CD4-positive, alpha-beta memory T cell (primary cell): ENCODE measurements at places on chromosomes 4 and X. TPM values are rescaled to one million over a fixed set of nuclear protein-coding genes. Genes with fewer than 3 reads are reported as not detected.

- no peak for DNase-seq
- H3K27ac ChIP-seq = no peak overlapping the region
- H3K27me3 ChIP-seq = no peaks in the 10 kb centered on the region
- no peaks in the 10 kb centered on the region for H3K36me3 ChIP-seq
- peaks cover 14% of the 10 kb centered on the region for H3K4me1 ChIP-seq
- H3K4me3 ChIP-seq = no peak overlapping the region
These were observed 40.1 kb downstream of the TET2 start for GRCh38 chr4:105186701-105187161.

- H3K36me3 ChIP-seq = no peaks in the 10 kb centered on the region
- no peaks in the 10 kb centered on the region for H3K4me1 ChIP-seq
- DNase-seq = no peak
- no peaks in the 10 kb centered on the region for H3K27me3 ChIP-seq
These were observed 44.7 kb upstream of the IGFBP7 start for GRCh38 chr4:57154926-57155325.

- H3K36me3 ChIP-seq = no peaks in the 10 kb centered on the region
- no peak for DNase-seq
- H3K27ac ChIP-seq = no peak overlapping the region
- H3K27me3 ChIP-seq = no peaks in the 10 kb centered on the region
- H3K4me1 ChIP-seq = no peaks in the 10 kb centered on the region
These were observed 26.7 kb upstream of the BMP2K start for GRCh38 chr4:78749258-78749971.

DNA sequence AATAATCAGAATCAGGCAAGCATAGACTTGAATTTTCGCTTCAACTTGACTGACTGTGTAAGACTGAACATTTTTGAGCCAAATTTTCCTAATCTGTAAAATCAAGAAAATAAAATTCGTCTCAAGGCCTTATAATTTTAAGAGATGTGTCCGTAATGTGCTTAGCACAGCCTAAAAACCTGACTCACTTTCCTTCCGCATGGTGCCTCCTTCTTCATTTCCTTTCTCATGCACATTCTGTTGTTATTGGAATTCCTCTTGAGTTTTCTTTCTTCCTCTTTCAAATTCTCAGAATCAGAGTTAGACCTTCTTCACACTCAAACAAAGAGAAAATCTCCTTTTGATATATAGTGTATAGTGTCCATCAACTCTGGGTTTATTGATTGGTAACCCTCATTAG lies 208.9 kb upstream of the SLIT2 start:
- H3K36me3 ChIP-seq = no peaks in the 10 kb centered on the region
- no peak overlapping the region for H3K27ac ChIP-seq
- H3K4me1 ChIP-seq = no peaks in the 10 kb centered on the region
- no peaks in the 10 kb centered on the region for H3K27me3 ChIP-seq
- DNase-seq = no peak
- H3K4me3 ChIP-seq = no peak overlapping the region

- no peak overlapping the region for H3K27ac ChIP-seq
- H3K4me1 ChIP-seq = no peaks in the 10 kb centered on the region
- H3K36me3 ChIP-seq = no peaks in the 10 kb centered on the region
- no peak for DNase-seq
- no peaks in the 10 kb centered on the region for H3K27me3 ChIP-seq
These were observed 75.9 kb downstream of the NAA11 start for GRCh38 chr4:79249881-79250503.

- H3K4me3 ChIP-seq = no peak overlapping the region
- DNase-seq = no peak
- no peaks in the 10 kb centered on the region for H3K4me1 ChIP-seq
- no peak overlapping the region for H3K27ac ChIP-seq
- H3K36me3 ChIP-seq = no peaks in the 10 kb centered on the region
These were observed 124.6 kb downstream of the NDST3 start for GRCh38 chr4:118158763-118159375.

GRCh38 chrX:97797076-97797475 lies 913.4 kb downstream of the RPA4 start:
- H3K27ac ChIP-seq = no peak overlapping the region
- no peak overlapping the region for H3K4me3 ChIP-seq
- H3K4me1 ChIP-seq = no peaks in the 10 kb centered on the region
- no peak for DNase-seq
- no peaks in the 10 kb centered on the region for H3K36me3 ChIP-seq

DNA sequence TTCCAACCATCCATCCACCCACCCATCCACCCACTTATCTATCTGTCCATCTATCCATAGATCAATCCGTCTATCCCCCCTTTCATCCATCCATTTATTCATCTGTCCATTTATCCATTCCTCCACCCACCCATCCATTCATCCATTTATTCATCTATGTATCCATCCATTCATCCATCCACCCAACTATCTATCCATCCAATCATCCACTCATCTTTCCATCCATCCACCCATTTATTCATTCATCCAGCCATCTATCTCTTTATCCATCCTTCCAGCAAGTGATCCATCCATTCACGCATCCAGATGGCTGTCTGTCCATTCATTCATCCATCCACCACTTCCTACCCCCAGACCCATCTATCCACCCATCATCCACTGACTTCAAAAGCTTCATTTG lies 84.0 kb upstream of the CD99 start:
- no peak for DNase-seq
- no peaks in the 10 kb centered on the region for H3K27me3 ChIP-seq
- peaks cover 35% of the 10 kb centered on the region for H3K4me1 ChIP-seq
- H3K36me3 ChIP-seq = peaks cover 8% of the 10 kb centered on the region
- no peak overlapping the region for H3K27ac ChIP-seq
- H3K4me3 ChIP-seq = no peak overlapping the region

GRCh38 chrX:68940601-68941000 lies 111.8 kb downstream of the EFNB1 start:
- no peaks in the 10 kb centered on the region for H3K27me3 ChIP-seq
- H3K27ac ChIP-seq = no peak overlapping the region
- no peaks in the 10 kb centered on the region for H3K36me3 ChIP-seq

DNA sequence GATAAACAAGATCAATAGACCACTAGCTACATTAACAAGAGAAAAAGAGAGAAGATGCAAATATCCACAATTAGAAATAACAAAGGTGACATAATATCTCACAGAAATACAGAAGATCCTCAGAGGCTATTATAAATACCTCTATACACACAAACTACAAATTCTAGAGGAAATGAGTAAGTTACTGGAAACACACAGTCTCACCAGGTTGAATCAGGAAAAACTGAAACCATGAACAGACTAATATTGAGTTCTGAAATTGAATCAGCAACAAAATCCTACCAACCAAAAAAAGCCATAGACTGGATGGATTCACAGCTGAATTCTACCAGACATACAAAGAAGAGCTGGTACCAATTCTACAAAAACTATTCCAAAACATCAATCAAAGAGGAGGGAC lies 211.8 kb upstream of the CPEB2 start:
- no peaks in the 10 kb centered on the region for H3K4me1 ChIP-seq
- no peaks in the 10 kb centered on the region for H3K36me3 ChIP-seq
- H3K27me3 ChIP-seq = no peaks in the 10 kb centered on the region
- no peak overlapping the region for H3K4me3 ChIP-seq
- H3K27ac ChIP-seq = no peak overlapping the region
- no peak for DNase-seq

- H3K4me3 ChIP-seq = no peak overlapping the region
- H3K36me3 ChIP-seq = no peaks in the 10 kb centered on the region
- H3K27ac ChIP-seq = no peak overlapping the region
- no peak for DNase-seq
- no peaks in the 10 kb centered on the region for H3K4me1 ChIP-seq
These were observed 23.5 kb upstream of the SPINK2 start for GRCh38 chr4:56844802-56845580.

DNA sequence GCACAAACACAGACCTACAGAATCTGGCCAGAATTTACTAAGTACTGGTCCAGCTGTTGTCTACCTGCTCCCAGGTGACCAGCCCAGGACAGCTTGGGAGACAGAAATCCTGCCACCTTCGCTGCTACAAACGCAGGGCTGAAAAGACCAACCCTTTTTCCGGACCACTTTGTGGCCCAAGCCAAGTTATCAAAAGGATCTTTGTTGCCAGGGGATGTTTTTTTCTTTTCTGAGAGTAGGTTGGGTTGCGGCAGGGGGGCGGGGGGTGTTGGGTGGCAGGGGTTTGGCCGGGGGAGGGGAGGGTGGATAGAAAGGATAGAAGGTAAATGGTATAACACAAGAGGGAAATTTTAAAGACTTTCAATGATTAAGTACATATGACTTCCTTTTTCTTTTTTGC lies 63.4 kb downstream of the STOX2 start:
- H3K27ac ChIP-seq = no peak overlapping the region
- H3K36me3 ChIP-seq = no peaks in the 10 kb centered on the region
- no peak for DNase-seq

DNA sequence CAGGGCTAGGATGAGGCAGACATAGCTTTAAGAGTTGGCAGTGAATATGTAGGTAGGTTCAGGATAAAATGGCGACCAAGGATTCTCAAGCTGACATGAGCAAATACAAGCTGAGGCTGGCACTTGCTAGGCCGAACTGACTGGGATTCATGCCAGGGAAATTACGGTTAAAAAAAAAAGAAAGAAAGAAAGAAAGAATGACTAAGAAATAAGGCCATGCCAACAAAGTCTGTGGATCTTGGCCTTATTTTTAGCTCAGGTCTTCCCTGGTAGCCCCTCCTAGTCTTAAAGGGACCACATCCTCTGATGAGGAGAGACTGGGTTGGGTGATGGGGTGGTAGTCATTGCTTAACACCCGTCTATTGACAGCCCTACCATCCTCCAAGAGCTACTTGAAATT lies 64.4 kb upstream of the KLHL13 start:
- no peak overlapping the region for H3K27ac ChIP-seq
- DNase-seq = no peak
- H3K4me3 ChIP-seq = no peak overlapping the region
- H3K27me3 ChIP-seq = no peaks in the 10 kb centered on the region
- no peaks in the 10 kb centered on the region for H3K36me3 ChIP-seq

- H3K27me3 ChIP-seq = no peaks in the 10 kb centered on the region
- DNase-seq = no peak
- no peak overlapping the region for H3K4me3 ChIP-seq
- H3K36me3 ChIP-seq = no peaks in the 10 kb centered on the region
These were observed 22.0 kb downstream of the NDNF start for GRCh38 chr4:121050300-121050699.

- DNase-seq = no peak
- no peak overlapping the region for H3K27ac ChIP-seq
- H3K4me3 ChIP-seq = no peak overlapping the region
- H3K36me3 ChIP-seq = no peaks in the 10 kb centered on the region
- H3K27me3 ChIP-seq = no peaks in the 10 kb centered on the region
- H3K4me1 ChIP-seq = no peaks in the 10 kb centered on the region
These were observed 25.6 kb downstream of the ATP10D start for GRCh38 chr4:47510506-47511143.

- H3K36me3 ChIP-seq = peaks cover 34% of the 10 kb centered on the region
- H3K27ac ChIP-seq = no peak overlapping the region
- DNase-seq = no peak
- H3K4me1 ChIP-seq = no peaks in the 10 kb centered on the region
- no peaks in the 10 kb centered on the region for H3K27me3 ChIP-seq
These were observed 41.3 kb downstream of the HTT start for GRCh38 chr4:3115637-3116270.

DNA sequence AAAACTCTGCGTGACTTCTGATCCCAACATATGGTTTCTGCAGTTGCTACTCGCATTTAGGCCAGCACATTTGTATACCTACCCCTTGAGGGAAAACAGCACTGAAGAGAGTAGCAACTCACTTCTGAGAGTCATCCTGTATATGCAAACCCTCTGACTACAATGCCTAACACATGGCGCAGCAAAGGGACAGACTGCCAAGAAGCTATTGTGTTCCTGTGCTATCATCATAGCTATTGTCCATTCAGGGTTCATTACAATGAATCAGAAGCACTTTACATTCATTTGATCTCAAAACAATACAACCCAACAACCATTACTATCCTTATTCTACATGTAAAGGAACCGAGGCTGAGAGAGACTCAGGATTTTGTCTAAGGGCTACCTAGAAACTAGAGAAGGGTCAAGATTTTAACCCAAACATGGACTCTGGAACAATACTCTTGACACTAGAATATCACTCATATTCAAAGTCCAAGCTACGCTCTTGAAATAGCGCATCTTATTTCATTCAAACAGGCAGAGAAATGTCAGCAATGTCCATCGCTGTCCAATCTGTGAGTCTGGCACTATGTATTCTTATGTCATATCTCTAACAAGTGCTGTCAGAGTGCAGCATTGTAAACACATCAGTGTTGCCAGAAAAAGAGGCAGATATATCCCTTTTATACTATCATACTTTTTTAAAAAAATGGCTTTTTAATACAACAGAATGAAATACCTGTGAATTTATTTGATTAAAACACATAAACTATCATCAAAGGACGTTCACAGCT lies 173.6 kb downstream of the CORIN start:
- H3K4me1 ChIP-seq = no peaks in the 10 kb centered on the region
- no peak overlapping the region for H3K4me3 ChIP-seq
- no peaks in the 10 kb centered on the region for H3K36me3 ChIP-seq
- H3K27ac ChIP-seq = no peak overlapping the region

- no peak overlapping the region for H3K27ac ChIP-seq
- H3K27me3 ChIP-seq = no peaks in the 10 kb centered on the region
- no peak for DNase-seq
- no peak overlapping the region for H3K4me3 ChIP-seq
- no peaks in the 10 kb centered on the region for H3K36me3 ChIP-seq
These were observed 455.2 kb downstream of the PCDH7 start for GRCh38 chr4:31175242-31175910.

- no peaks in the 10 kb centered on the region for H3K36me3 ChIP-seq
- H3K4me1 ChIP-seq = no peaks in the 10 kb centered on the region
- no peaks in the 10 kb centered on the region for H3K27me3 ChIP-seq
- no peak overlapping the region for H3K27ac ChIP-seq
- DNase-seq = no peak
These were observed 79.3 kb upstream of the CAMK2D start for GRCh38 chr4:113840861-113841260.

- no peak overlapping the region for H3K4me3 ChIP-seq
- no peak for DNase-seq
- no peak overlapping the region for H3K27ac ChIP-seq
These were observed 1609.2 kb downstream of the STIM2 start for GRCh38 chr4:28469886-28470285.

GRCh38 chr4:144374065-144374464 lies 233.5 kb upstream of the GYPA start:
- no peak overlapping the region for H3K27ac ChIP-seq
- no peaks in the 10 kb centered on the region for H3K27me3 ChIP-seq
- H3K4me1 ChIP-seq = no peaks in the 10 kb centered on the region
- no peak for DNase-seq

DNA sequence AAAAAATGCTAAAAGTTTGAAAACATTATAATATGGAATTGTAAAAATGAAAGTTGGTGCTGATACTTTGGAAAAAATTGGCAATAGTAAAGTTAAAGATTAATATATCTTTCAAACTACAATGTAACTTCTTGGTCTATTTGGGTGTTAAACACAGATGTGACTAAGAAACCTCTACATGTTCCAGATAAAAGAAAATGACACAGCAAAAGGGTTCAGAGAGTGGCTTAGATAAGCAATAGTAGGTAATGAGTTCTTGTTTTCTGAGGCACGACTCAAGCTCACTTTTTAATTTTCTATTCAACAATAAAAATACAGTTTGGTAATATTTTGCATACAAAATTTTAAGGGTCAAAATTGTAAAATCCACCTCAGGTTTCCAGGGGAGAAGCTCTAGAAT lies 292.7 kb downstream of the GALNTL6 start:
- H3K4me1 ChIP-seq = no peaks in the 10 kb centered on the region
- H3K27me3 ChIP-seq = no peaks in the 10 kb centered on the region
- no peak overlapping the region for H3K27ac ChIP-seq
- no peak overlapping the region for H3K4me3 ChIP-seq
- DNase-seq = no peak
- H3K36me3 ChIP-seq = no peaks in the 10 kb centered on the region

CDKL2 gene
- total RNA-seq = 0.39 TPM

CT45A2 gene
- total RNA-seq = not detected

IL13RA1 gene
- 0.79 TPM for total RNA-seq

ADH1A gene
- not detected for total RNA-seq
